T-helper 1 cell (primary cell): ENCODE measurements at places on chromosomes 4 and X.

GRCh38 chrX:31178064-31178768 is 106.4 kb upstream of the FTHL17 start:
- peak; percentile 18 for DNase-seq

GRCh38 chr4:7629501-7630254 is 194.9 kb upstream of the PSAPL1 start:
- DNase-seq, result no peak

DNA sequence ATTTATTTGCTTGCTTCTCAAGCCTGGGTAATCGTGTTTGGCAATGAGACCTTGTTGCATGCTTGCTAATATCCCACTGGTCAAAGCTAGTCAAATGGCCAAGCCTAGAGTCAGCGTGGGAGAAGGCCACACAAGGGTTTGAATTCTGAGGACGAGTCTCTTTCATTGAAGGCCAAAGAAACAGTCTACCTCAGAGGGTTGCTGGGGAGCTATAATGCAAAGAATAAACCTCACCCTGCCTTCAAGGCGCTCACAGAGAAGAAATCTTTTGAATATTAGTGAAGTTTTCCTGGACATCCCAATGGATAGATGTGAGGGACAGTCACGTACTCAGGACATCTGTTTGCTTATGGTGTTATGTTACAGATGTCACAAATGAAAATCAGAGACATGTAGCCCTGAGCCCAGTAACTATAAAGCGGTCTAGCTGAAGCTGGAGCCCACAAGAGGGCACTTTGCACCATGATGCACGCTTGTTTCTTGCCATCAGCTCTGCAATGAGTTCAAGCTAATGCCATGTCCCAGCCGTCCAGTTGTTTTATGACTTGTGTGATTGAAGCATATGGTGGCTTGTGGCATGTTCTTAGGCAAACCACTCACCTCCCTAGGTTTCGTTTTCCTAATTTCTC is 1.1 kb upstream of the TLR3 start:
- DNase-seq, result no peak

DNA sequence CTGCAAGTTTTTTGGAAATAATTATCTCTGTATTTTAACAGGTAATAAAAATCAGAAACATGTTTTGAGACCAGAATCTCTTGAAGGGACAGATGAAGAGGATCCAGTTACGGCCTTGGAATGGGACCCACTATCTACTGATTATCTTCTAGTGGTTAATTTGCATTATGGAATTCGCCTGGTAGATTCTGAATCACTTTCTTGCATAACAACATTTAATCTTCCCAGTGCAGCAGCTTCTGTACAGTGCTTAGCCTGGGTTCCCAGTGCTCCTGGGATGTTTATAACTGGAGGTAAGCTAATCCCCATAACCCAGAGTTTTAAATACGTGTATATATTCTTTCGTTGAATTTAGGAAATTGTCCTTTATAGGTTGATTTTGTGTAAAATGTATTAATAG is 59.4 kb downstream of the WDR17 start:
- no peak for DNase-seq

- no peak for DNase-seq
Measured at GRCh38 chrX:16123222-16123786, at the start of gene GRPR. Gene GRPR (plus strand): TSS chrX:16123565. CDS start chrX:16123954, 389 bp downstream.
